ENCODE measurements at places on chromosomes 4 and X. TPM values are rescaled to one million over a fixed set of nuclear protein-coding genes. Genes with fewer than 3 reads are reported as not detected.

- no peak for DNase-seq
These were observed 227.7 kb downstream of the VEGFC start for GRCh38 chr4:176565049-176565448.

The DNAAF6 gene
- not detected for total RNA-seq

- no peak for DNase-seq
These were observed 118.2 kb downstream of the GPR143 start for GRCh38 chrX:9647431-9647830.

The CLGN gene
- total RNA-seq = 91.1 TPM

The ETDA gene
- total RNA-seq = not detected
